ENCODE measurements at places on chromosomes 12 and 14. TPM values are rescaled to one million over a fixed set of nuclear protein-coding genes. Genes with fewer than 3 reads are reported as not detected.

DNA sequence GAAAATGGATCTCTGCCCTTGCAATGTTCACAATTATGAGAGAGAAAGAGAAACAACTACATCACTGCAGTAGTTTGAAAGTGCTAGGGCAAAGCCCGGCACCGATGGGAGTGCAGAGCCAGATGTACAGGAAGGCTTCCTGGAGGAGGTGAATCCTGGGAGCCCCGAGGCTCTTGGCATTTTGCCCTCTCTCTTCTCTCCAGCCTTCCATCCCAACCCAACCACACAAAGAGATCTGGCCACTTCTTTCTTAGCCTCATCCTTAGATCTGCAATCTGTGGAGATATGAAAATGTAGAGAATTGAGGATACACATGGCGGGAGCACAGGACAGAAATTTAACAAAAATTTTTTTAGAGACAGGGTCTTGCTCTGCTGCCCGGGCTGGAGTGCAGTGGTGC, 3.3 kb upstream of the PAPLN start:
- no peak for DNase-seq

- DNase-seq: no peak
These were observed 1500.7 kb upstream of the FLRT2 start for GRCh38 chr14:84029246-84029645.

GRCh38 chr14:100332797-100333196, 9.7 kb downstream of the SLC25A47 start:
- DNase-seq: no peak

DNA sequence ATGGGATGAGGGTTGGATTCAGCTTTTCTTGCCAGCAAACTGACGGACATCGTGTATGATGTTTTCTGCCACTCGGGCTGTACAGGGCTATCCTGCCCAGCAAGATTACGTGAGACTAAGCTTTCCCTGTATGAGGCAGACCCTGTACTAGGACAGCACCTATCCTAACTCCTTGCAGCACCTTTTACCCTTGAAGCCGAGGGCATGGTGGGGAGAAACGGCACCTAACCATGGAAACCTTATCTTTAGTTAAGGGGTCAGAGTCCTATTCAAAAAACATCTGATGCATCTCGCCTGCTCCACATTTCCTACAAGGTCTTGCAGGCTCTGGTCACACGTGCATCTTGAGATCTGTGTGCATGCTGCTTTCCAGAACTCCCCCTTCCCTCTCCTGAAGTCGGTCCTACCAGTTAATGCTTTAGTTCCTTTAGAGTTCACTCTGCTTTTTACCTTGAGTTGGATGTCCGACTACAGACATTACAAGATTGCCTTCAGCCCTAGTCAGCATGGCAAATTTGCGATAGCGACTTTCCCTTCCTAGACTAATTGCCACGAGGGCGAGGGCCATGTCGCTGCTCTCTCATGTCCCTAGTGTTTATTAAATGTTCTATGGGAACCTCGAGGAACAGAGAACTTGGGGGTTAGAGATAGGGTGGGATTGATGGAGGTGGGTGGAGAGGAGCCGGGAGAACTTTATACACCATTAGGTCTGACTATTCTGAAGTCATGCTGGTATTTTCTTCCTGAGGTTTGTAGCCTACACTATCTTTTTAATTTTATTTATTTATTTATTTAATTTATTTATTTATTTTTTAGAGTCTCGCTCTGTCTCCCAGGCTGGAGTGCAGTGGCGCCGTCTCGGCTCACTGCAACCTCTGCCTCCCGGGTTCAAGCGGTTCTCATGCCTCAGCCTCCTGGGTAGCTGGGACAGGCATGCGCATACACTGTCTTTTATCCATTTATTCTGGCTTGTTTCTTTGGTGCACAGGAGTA, 6.6 kb downstream of the RAN start:
- DNase-seq: no peak

GRCh38 chr14:68703093-68703492, 89.8 kb downstream of the ZFP36L1 start:
- DNase-seq: peak; percentile 71

GRCh38 chr14:88218119-88218915, 104.8 kb downstream of the KCNK10 start:
- no peak for DNase-seq

GRCh38 chr12:56996793-56997545, 9.4 kb downstream of the ZBTB39 start:
- DNase-seq: no peak

GRCh38 chr12:51421266-51421884, 3.3 kb upstream of the SLC4A8 start:
- DNase-seq: peak; percentile 76

Gene NDRG2
- polyA plus RNA-seq: 4.1 TPM

- no peak for DNase-seq
These were observed 280.6 kb downstream of the NRXN3 start for GRCh38 chr14:78450669-78451318.

DNA sequence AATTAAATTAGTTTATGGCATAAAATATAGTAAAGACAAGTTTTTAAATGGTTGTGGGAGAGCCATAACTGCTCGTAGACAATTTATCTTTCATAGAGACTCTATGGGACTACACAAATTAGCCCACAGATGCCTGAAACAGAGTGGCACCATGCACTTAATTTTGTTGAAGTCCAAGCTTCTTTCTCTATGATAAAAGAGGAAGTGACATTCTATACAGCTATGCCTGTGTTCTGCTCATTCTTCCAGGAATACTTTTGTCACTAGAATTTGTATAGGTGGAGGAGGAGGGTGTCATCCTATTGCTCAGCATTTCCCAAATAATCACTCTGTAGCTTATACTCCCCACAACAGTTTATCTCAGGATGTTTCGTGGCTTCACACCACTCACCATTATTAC, 43.7 kb upstream of the KICS2 start:
- DNase-seq: no peak

- DNase-seq: no peak
These were observed 78.6 kb downstream of the CLMN start for GRCh38 chr14:95240859-95241813.

Gene PPP1R36
- 0.48 TPM for polyA plus RNA-seq

GRCh38 chr14:59465316-59466135, at the start of gene GPR135:
GPR135 (minus strand) TSS chr14:59465380; CDS start chr14:59465226, 154 bp downstream.
- DNase-seq: no peak

GRCh38 chr12:55843431-55843830, 695 bp upstream of the MMP19 start:
- DNase-seq: no peak

DNA sequence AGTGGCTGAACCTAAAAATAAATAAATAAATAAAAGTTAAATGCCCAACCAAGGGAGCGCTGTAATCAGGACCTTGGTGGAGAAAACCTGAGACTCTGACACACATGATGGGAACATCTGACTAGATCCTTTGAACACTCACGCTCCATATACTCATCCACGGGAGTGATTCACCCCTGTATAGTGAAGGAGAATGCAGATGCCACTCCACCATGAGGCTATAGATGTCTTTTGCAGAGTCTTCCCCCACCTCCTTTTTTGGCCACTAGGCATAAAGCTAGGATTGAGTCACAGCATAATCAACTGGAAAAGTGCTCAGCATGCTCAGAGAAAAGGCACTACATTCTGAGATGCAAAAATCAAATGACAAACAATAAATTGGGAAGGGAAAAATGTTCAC, 19.0 kb downstream of the ADAM20 start:
- no peak for DNase-seq

Gene ADSS1
- polyA plus RNA-seq: 7.4 TPM

Gene KRT78
- not detected for polyA plus RNA-seq

GRCh38 chr12:108827941-108828340, 29.4 kb downstream of the SSH1 start:
- no peak for DNase-seq

DNA sequence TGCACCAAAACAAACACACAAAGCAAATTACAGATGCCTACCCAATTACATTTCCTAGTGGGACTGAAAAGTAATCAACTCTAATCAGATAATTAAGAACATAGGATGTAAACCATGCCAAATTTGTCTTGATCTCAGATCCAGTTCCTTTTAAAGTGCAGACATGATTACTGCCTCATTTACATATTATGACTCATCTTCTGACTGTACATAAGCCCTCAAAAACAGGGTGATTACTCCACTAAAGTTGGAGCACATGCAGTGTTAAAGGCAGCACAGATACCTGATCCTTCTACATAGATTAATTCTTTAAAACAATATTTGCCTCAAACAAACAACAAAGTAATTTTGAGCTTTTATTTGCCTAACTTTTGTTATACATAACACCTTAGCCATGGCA, 337.2 kb downstream of the RPS29 start:
- DNase-seq: no peak

- DNase-seq: no peak
These were observed 307.2 kb upstream of the SFSWAP start for GRCh38 chr12:131403676-131404075.

- no peak for DNase-seq
These were observed 438.5 kb downstream of the LRIG3 start for GRCh38 chr12:58481811-58482210.

DNA sequence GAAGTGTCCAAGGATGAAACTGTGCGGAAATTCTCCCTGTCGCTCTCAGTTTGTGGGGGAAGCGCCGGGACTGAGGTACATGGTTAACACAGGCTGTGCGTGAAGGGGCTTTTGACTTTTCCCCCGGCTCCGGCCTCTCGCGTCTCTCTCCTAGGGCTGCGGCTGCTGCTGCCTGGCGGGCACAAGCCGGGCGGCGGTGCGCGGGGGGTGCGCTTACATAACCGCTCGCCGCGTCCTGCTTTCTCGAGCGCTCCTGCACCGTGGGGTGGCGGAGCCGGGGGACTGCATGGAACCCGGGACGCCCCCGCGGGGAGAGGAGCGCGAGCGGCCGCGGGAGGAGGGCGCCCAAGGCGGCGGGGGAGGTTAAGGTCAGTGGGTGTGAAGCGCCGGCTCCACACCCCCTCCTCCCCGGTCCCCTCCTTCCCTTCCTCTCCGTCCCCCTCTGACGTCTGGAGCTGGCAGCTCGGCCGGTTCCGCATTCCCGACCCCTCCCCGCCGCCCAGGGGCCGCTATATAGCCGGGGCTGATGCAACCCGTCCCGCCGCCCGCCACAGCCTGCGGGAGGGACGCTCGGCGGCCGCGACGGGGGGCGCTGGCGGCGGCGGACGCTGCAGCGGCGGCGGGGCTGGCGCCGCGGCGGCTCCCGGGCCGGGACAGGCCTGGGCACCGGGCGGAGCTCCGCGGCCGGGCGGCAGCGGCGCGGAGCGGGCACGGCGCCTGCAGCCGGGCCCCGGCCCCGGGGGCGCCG, at the start of gene JDP2:
Gene JDP2 (plus strand): TSS at position 541 of the 748 bp plus-strand sequence. CDS start 9,899 bp downstream, outside the sequence.
- DNase-seq: peak; percentile 80

Gene SOCS4
- 16.4 TPM for polyA plus RNA-seq

DNA sequence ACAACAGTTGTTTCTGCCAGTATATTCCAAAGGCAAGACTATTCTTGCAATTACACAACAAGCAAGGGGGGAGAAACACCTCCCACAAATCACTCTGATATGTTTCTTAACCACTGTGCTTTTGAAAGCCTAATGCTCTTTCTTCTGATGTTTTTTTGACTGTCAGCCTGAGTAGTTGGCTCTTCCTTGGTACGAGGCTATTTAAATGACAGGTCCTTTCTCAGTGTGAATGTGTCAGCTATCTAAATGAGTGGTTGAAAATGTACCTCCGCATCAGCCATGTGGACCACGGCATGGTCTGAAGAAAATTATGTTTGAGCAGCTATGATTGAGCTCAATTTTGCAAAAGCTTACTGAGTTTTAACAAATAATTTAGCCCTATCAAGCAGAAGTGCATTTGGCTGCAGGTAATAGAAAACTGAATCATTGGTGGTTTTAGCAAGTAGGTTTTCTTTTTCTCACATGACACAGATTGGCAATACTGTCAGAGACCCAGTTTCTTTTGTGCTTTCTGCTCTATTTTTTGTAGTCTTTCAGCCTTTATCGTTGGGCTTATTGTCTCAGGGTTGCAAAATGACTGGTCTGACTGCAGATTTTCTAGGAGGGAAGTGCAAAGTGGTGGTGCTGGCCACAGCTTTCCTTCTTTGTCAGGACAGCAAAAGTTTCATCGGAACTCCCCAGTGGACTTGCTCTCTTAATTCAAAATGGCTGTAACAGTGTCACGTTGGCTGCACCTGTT, 162.8 kb downstream of the RGS6 start:
- no peak for DNase-seq

DNA sequence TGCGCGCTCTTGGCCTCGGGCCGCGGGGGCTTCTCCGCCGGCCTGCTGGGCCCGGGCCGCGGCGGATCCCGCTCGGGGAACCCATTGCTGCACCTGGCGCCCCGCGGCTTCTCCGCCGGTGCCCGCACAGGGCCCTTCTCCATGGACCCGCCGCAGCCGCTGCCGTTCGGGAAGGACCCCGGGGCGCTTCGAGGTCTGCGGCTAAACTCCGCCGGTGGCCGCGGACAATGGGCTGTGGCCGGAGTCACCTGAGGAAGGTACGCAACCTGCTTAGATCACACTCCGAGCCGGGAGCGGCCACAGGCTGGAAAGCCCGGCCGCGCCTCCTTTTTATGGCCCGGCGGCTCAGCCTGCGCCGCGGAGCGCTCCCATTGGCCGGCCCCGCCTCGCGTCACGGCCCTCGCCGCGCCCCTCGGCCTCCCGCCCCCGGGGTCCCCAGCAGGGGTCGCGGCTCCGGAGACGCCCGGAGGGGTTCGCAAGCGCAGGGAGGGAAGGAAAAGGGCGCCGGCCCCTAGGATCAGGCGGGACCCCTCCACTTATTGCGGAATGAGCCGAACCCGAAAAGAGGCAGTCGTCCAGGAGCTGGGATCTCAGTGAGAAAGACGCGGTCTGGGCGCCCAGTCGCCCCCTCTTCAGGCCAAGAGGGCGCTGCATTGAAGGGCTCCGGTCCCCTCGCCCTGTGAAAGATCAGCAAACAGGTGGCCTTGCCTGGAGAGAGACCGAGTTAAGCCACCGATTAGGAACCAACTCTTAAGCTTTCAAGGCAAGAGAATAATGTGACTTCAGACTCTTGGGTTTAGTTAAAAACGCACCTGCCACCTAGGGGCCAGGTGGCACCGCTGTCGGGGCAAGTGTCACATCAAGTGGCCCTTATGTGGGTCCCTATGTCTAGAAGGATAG, at the start of gene GCH1:
Gene GCH1 (minus strand): TSS at position 306 of the 900 bp plus-strand sequence. CDS start 163 bp downstream, at position 143.
- DNase-seq: peak; percentile 71

DNA sequence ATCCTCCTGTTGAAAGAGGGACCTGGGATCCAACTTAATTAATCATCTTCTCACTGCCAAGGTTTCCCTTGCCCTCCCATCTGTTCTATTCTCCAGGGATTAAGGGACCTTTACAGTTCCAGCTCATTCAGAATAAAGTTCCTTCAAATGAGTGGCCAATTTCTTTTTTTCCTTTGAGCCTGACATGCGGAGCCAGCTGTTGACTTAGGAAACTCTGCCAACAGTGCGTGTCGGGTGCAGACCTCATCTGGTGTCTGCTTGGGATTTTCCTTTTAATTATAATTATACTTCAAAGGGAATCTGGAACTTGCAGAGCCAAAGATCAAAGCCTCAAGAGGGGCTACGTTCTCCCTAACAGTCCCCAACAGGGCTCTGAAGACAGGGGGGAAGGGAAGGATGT, 64.8 kb downstream of the CCDC60 start:
- DNase-seq: no peak

Gene SMOC1
- polyA plus RNA-seq: 10.0 TPM

Gene LRFN5
- not detected for polyA plus RNA-seq

GRCh38 chr12:47651368-47652254, 54.2 kb downstream of the RPAP3 start:
- DNase-seq: peak; percentile 75

Gene ZNF891
- 0.64 TPM for polyA plus RNA-seq
